ENCODE measurements at places on chromosomes 2 and 18.
A peak's percentile ranks its signal among the peaks of the same experiment; 100 is the strongest.

- DNase-seq = no peak
Observed at GRCh38 chr2:223121283-223121682, 69.3 kb downstream of the KCNE4 start.

DNA sequence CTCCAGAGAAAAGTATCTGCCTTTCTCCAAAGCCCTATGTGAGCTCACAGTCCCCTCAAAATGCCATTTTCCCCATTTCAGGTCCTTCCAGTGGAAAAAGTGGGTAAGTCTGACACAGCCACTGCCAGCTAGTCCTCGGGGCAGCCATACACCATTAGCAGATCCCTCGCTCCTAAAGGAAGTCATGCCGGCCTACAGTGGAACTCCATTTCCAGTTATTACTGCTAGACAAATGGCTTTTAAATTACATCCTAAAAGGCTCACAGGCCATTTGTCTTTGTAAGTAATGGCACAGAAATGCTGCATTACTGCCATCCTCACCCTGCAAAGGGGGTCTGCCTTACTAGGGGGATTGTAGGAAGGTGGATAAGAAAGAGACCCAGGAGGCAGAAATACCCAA, 259.4 kb upstream of the SIX2 start:
- no peak for DNase-seq

DNA sequence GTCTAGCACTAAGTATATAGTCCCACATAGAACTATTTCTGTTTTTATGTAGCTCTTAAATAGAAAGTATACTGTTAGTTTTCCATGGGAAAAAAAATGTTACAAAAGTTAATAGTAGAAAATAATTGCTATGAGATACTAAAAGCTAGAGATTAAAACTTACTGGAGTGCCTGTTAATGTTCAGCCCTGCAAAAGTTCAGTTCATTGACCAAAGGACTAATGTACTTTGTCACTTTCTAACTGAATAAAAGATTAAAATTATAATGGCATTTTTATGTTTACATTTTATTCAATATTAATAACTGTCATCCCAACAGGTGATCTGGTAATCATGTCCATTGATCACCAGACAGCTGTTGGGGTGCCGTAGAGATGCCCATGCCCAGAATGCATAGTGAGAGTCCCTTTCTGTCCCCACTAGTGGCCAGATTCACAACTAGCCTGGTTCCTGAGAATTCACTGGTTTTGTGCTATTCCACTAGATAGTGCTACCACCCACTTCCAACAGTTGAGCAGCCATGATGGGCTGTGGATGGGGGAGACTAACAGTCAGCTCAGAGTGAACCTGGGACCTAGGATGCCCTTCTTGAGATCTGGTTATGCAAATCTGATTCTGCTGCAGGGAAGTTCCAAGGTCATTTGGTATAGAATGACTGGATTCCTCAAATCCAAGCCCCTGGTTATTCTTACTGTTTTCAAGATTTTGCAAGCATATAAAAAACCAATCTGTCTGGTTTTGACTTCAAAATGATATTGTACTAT, 57.8 kb downstream of the AFTPH start:
- DNase-seq = no peak

- no peak for DNase-seq
Observed at GRCh38 chr2:160091381-160091780, 29.0 kb upstream of the PLA2R1 start.

- no peak for DNase-seq
Observed at GRCh38 chr18:36761186-36761698, 67.6 kb downstream of the TPGS2 start.

DNA sequence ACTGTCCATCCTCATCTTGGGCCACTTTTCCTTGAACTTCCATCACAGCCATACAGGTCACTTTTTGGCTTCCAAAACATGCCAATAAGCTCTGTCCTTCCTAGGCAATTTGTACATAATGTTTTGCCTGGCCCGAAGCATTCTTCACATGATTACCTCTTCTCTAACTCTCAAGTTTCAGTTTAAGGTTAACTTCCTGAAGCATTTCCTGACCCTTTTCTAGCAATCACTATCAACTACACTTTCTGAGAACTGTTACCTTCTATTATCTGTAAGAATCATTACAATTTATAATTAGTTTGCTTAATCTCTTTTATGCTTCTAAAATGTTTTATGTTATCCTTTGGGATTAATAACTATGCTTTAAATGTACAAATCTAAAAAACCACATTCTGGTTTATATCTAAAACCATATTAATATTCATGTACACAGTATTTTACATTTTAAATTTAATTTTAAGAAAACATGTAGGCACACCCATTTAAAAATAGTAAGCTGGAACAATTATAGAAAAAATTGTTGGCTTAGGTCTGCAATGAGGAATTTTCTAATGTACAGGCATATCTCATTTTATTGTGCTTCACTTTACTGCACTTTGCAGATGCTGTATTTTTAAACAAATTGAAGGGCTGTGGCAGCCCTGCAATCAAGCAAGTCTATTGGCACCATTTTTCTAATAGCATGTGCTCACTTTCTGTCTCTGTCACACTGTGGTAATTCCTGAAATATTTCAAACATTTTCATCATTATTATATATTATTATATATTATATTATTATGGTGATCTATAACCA, 76.4 kb downstream of the C2orf74 start:
- DNase-seq = peak; percentile 8

GRCh38 chr2:207501802-207502576, 27.8 kb upstream of the CREB1 start:
- no peak for DNase-seq

GRCh38 chr2:122205641-122206040, 450.2 kb downstream of the TSN start:
- no peak for DNase-seq

DNA sequence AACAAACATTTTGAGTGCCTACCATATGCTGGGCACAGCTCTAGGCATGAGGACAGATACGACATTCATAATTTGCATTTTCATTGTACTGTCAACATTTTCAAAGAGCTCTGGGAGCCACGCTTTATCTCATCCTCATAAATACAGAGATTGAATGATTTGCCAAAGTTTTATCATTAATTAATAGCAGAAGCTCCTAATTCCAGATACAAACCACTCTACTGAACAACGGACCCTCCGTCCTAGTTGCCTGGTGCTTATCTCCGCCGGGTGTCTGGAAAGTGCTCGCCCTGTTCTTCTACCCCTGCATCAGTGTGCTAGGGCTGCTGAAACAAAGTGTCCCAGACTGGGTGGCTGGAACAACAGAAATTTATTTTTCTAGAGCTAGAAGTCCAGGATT, 23.8 kb downstream of the SERTAD2 start:
- DNase-seq = no peak

DNA sequence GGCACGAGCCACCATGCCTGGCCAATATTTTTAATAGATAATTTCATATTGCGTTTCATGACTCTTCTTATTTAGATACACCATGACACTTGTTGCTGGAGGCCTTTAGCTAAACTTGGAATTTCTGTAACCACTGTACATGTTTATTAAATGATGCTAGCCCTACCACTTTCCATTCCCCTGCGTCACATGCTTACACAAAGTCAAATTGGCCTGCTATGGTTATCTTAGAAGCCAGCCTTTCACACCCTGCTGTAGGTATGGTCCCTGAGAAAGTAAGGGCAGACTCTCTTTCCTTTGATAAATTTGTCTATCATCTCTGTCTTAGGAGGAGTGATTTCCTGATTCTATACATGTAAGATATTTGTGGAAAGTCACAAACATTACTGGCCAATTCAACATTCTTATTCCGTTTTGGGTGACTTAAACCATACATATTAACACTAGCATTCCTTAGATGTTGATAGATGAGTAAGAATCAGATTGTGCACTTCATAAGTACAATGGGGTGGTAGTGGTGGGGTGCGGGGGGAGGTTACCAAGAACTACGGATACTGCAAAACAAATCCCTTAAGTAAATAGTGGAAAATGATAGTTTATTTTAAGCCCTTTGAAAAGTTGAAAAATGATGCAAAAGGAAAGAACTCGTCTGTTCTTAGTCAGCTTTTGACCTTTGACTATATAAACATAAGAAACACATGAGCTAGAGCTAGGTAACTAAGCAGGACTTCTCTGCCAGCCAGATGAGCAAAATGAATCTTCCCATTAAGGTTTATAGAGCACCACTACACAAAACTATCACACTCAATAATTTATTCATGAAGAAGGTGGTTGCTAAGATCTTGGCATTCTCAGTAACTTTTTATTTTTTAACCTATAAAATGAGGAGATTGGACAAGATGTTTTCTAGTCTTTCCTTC, 7.9 kb upstream of the NDUFV2 start:
- DNase-seq = no peak

- peak; percentile 28 for DNase-seq
Observed at GRCh38 chr2:240435948-240436682, 652 bp downstream of the GPC1 start.

GRCh38 chr18:76451396-76452331, 43.4 kb downstream of the ZNF516 start:
- peak; percentile 64 for DNase-seq

DNA sequence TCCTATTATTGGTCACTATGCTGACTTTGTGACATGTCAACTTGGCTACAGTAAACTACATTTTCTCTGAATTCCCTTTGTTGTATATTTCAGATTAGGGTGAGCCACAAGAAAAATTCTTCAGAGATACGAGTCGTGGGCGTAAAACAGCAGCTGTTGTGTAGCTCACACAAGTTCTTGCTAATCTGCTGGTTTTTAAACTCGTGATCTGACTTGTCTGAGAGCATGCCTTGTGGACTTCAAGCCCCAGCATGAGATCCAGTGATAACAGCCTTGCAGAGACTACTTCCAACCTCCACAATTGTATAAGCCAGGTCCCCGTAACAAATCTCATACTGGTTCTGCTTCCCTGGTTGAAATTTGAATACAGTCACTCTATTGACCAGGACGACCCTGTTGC, 259.8 kb upstream of the LYPD1 start:
- no peak for DNase-seq

DNA sequence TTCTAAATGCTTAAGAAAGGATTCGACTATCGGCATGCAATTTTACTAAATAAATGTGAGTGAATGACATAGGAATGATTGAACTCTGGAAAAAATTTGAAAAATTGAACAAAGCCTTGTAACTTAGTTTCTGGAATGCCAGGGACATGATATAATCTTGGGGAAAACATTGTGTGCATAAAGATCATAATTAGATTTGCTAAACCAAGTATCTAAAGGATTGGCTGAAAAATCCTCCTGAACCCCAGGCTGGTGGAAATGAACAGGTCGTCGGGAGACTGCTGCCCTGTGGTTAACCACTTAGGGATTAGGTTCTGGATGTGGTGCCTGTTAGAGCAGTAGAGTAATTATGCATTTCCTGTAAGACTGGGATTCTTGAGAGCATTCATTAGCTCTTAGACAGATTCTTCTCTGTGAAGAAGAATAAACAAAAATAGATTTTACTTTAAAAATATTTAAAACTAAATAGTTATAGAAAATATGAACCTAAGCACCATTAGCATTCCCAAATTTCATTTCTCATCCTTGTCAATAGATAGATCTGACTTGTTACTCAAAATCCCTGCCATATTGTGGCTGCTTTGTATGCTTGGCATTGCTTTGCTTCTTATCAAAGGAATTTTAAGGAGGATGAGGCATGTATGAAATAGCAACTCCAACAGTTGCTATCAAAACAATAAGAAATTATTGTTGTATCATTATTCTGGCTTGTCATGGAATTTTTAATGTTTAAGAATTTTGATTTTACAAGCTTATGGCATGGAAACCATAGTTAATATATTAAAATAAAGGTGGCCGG, 55.9 kb downstream of the LYPD6B start:
- DNase-seq = no peak

DNA sequence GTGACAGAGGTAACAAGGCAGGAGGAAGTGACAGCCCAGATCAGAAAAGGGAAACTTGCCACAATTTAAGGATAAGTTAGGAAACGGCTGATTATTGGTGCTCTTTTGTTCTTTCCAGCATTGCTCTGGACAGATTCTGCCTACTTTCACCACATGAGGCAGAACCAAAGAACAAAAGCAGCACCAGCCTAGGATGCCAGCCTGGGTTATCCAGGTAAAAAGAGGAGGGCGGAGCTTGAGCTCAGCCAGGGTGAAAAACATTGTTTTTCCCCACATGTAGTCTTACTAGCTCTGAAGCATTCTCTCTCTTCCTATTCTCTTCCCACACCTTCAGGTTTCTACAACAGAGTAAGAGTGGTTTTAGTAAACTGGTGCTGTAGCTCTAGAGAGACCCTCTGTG, 300.5 kb downstream of the TMX3 start:
- DNase-seq = no peak

- DNase-seq = no peak
Observed at GRCh38 chr2:74653589-74653984, 460 bp upstream of the SEMA4F start.

DNA sequence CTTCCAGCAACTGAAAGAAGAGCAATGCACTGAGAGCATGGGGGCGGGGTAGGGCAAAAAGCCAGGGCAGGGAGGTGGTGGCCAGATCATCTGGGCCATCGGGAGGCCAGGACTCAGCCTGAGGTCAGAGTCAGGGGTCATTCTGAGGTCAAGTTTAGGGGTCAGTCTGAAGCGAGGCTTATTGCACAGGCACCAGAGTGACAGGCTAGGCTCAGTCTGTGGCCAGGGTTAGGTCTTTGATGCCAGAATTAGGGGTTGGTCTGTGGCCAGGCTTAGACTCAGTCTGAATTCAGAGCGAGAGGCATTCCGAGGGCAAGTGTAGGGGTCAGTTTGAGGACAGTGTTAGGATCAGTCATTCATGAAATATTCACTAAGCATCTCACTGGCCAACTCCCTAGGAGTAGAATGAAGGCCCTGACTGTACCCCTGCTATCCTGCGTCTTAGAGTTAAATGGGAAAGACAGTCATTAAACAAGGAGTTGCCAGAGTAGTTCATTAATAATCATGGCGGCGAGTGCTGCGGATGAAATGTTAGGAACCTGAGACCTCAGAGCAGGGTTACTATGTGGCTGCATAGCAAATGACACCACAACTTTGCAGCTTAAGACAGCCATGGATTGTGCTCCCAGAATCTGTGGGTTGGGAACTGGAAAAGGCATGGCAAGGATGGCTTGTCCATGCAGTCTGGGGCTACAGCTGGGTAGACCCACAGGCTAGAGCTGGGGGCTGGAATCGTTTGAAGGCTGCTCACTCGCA, 198.7 kb downstream of the CYP26B1 start:
- no peak for DNase-seq

GRCh38 chr18:50866765-50867164, 12.2 kb upstream of the ME2 start:
- peak; percentile 53 for DNase-seq

GRCh38 chr2:240990726-240991377, 7.6 kb upstream of the SNED1 start:
- DNase-seq = no peak

- DNase-seq = peak; percentile 20
Observed at GRCh38 chr2:165795011-165795410, 964 bp upstream of the GALNT3 start.

- DNase-seq = peak; percentile 60
Observed at GRCh38 chr2:201909961-201910361, 103.6 kb downstream of the CDK15 start.

GRCh38 chr18:44568342-44568741, 112.3 kb upstream of the SETBP1 start:
- no peak for DNase-seq

GRCh38 chr18:53253789-53254188, 913.8 kb downstream of the DCC start:
- DNase-seq = no peak

Data from hematopoietic multipotent progenitor cell treated with erythropoietin and hydrocortisone succinate and interleukin-3 and kit ligand, for 4 days (in vitro differentiated cells).